ENCODE measurements at places on chromosomes 1 and 21.
A peak's percentile ranks its signal among the peaks of the same experiment; 100 is the strongest.

DNA sequence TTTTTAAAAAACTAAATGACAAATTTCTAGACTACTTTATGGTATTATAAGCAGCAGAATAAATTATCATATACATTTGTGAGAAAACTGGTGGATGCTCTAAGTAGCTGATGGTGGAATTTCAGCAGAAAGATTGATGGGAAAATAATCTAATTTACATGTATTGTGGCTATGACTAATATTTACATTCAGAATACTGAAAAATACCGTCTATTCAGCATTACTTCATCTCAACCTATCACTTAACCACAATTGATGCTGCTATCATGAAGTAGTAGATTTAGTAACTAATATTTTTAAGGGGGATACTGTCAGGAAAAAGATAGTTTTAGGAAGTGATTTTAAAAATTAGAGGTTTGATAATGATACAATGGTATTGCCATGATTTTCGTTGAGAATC, 137.9 kb downstream of the IFI44 start:
- H3K36me3 ChIP-seq, result no peaks in the 10 kb centered on the region
- no peak overlapping the region for H3K4me3 ChIP-seq
- H3K4me1 ChIP-seq, result no peaks in the 10 kb centered on the region
- H3K27me3 ChIP-seq, result no peaks in the 10 kb centered on the region
- no peak for DNase-seq
- H3K27ac ChIP-seq, result no peak overlapping the region

DNA sequence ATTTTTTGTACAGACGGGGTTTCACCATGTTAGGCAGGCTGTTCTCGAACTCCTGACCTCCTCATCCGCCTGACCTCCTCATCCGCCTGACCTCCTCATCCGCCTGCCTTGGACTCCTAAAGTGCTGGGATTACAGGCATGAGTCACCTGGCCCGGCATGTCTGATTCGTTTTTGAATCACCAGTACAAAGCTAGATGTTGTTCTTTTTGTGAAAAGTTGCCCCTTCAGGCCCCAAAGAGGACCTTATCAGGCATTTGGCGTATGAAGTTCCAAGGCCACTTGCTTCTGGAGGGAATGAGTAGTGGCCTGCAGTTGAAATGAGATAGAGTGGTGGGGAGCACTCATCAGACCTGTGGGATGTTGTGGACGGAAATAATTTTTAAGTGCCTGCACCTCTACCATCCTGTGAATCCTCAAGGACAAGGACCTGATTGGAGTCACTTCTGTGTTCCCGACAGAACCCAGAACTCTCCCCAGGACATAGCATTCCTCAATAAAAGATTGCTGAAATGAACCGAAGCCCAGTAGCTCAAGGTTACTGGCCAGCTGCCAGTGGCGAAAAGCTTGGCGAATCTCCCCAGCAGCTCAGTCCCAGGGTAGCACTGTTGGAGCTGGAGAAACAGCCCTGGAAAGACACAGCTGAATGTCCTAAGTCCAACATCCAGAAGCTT, 50.1 kb downstream of the NDUFS5 start:
- H3K36me3 ChIP-seq, result no peaks in the 10 kb centered on the region
- H3K4me1 ChIP-seq, result peaks cover 4% of the 10 kb centered on the region
- peaks cover 21% of the 10 kb centered on the region for H3K27me3 ChIP-seq
- no peak overlapping the region for H3K4me3 ChIP-seq

- no peak overlapping the region for H3K27ac ChIP-seq
- no peak overlapping the region for H3K4me3 ChIP-seq
- H3K4me1 ChIP-seq, result no peaks in the 10 kb centered on the region
- H3K36me3 ChIP-seq, result no peaks in the 10 kb centered on the region
Observed at GRCh38 chr1:170305777-170306512, 160.2 kb downstream of the NTMT2 start.

GRCh38 chr1:67815303-67816094, 17.8 kb downstream of the GNG12 start:
- no peak overlapping the region for H3K4me3 ChIP-seq
- peaks cover 89% of the 10 kb centered on the region for H3K4me1 ChIP-seq
- no peaks in the 10 kb centered on the region for H3K36me3 ChIP-seq
- H3K27ac ChIP-seq, result peak overlapping the region; percentile 89

DNA sequence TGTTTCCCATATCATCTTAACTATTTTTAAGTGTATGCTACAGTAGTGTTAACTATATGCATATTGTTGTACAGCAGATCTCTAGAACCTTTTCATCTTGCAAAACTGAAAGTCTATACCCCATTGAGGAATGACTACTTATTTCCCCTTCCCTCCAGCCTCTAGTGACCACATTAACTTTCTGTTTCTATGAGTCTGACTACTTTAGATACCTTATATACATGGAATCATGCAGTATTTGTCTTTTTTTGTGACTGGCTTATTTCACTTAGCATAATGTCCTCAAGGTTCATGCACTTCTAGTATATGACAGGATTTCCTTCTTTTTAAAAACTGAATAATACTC, 96.5 kb upstream of the BTG3 start:
- H3K4me3 ChIP-seq, result no peak overlapping the region
- no peaks in the 10 kb centered on the region for H3K27me3 ChIP-seq
- H3K36me3 ChIP-seq, result no peaks in the 10 kb centered on the region
- no peak overlapping the region for H3K27ac ChIP-seq

GRCh38 chr1:3642919-3643675, 6.8 kb downstream of the WRAP73 start:
- peaks cover 23% of the 10 kb centered on the region for H3K36me3 ChIP-seq
- DNase-seq, result no peak
- no peaks in the 10 kb centered on the region for H3K27me3 ChIP-seq
- H3K4me3 ChIP-seq, result no peak overlapping the region

GRCh38 chr1:72432645-72433267, 150.4 kb upstream of the NEGR1 start:
- no peaks in the 10 kb centered on the region for H3K27me3 ChIP-seq
- no peaks in the 10 kb centered on the region for H3K36me3 ChIP-seq
- H3K4me1 ChIP-seq, result no peaks in the 10 kb centered on the region
- H3K27ac ChIP-seq, result no peak overlapping the region
- no peak overlapping the region for H3K4me3 ChIP-seq

GRCh38 chr1:181219938-181220337, 131.4 kb downstream of the IER5 start:
- no peak overlapping the region for H3K27ac ChIP-seq
- no peak for DNase-seq
- no peaks in the 10 kb centered on the region for H3K4me1 ChIP-seq

DNA sequence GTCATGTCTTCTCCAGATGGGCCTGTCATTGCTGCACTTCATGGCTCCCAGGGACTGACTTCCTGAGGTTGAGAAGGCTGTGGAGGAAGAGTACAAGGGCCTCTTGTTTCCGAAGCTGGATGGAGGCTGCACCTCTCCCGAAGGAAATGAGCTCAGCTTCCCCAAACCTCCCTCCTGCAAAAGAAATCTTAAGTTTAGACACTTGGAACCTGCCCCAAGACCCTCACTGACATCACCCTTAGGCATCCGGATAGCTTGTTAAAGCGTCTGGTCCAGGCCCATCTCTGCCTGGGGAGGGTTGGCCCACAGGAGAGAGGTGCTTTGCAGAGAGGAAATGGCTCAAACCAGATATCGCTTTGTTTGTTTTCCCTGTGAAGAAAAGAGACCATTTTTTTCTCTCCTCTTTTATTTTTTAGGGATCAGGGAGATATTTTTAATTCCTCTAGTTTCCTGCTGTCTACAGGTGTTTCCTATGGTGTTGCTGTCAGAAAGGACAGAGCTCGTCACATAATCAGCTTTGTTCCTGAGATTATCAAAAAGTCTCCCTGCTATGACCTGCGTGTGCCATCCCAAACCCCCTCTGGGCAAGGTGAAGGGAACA, 25.0 kb downstream of the RCSD1 start:
- no peaks in the 10 kb centered on the region for H3K27me3 ChIP-seq
- DNase-seq, result no peak
- no peak overlapping the region for H3K4me3 ChIP-seq
- peaks cover 12% of the 10 kb centered on the region for H3K4me1 ChIP-seq

DNA sequence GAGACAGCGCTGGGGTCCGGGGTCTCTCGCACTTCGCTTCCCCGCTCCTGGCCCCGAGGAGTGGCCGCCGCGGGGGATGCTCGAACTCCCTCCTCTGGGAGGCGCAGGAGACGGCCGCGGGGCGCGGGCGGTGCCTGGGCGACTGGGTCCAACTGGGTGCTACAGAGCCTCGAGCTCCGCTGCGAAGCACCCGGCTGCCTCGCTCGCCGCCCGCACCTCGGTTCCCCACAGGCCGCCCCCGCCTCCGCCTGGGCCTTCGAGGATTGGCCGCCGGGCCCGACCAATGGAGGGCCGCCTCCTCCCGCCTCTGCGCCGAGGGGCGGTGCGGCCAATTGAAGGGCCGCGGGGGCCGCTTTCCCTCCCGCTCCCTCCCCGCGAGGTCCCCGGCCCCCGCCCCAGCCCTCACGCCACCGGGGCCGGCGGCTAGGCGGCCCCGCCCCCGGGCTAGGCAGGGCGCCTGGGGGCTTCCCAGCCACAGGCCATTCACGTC, at the start of gene CNN3:
Gene CNN3, minus strand, starts transcription at position 196 of the 490 bp plus-strand sequence. CDS start 216 bp downstream, outside the sequence.
- no peaks in the 10 kb centered on the region for H3K36me3 ChIP-seq
- peak within 1 kb of the TSS; percentile 89 for H3K4me3 ChIP-seq
- H3K27ac ChIP-seq, result peak within 1 kb of the TSS; percentile 98
- peak; percentile 94 for DNase-seq
- H3K27me3 ChIP-seq, result no peaks in the 10 kb centered on the region
- H3K4me1 ChIP-seq, result peaks cover 60% of the 10 kb centered on the region

GRCh38 chr1:165543532-165544438, at the start of gene LRRC52:
TSS of gene LRRC52 (plus strand) at chr1:165544000. CDS start at chr1:165544297, 297 bp downstream.
- no peaks in the 10 kb centered on the region for H3K4me1 ChIP-seq
- no peaks in the 10 kb centered on the region for H3K36me3 ChIP-seq
- no peak within 1 kb of the TSS for H3K4me3 ChIP-seq
- no peak within 1 kb of the TSS for H3K27ac ChIP-seq
- no peaks in the 10 kb centered on the region for H3K27me3 ChIP-seq
- DNase-seq, result no peak

DNA sequence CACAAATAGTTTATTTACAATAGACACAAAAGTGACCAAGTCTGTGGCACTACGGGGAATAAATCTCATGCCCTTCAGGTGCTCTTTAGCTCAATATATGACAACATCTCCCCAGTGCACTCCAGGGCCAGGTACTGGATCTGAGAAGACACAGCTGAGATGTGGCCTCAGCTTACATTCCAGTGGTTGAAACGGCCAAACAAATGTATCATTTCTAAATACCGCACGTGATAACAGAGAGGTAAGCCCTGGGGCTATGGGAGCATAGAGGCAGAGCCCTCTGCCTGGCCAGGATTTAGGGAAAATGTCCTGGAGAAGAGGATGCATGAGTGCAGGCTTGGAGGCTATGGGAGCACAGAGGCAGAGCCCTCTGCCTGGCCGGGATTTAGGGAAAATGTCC, 630.5 kb downstream of the SMYD3 start:
- no peaks in the 10 kb centered on the region for H3K4me1 ChIP-seq
- H3K4me3 ChIP-seq, result no peak overlapping the region
- no peaks in the 10 kb centered on the region for H3K27me3 ChIP-seq
- no peak for DNase-seq

DNA sequence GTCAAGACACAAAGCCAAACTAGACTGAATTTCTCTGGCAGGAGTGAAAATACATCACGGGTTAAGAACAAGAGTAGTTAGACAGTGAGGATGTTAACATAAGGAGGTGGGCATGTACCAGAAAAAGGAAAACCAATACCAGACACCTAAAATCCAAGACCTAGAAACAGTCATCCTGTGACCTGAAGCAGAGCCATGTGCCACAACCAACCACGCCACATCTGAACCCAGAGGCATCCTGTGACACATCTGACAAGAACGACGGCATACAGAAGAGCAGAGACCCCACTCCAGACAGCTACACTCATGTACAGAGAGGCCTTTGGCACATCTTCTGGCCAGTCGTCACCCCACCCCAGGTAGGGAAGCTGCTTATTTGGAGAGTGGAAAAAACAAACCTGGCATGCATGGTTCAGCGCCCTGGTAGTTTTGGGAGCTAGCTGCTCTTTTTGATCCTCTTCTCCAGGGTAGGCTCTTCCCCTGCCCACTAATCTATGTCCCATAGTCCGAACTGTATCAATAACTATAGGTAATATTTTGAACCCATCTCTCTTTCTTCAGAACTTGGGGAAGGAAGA, 72.1 kb downstream of the SLC45A1 start:
- H3K4me1 ChIP-seq, result peaks cover 46% of the 10 kb centered on the region
- H3K4me3 ChIP-seq, result no peak overlapping the region
- DNase-seq, result no peak
- H3K27ac ChIP-seq, result no peak overlapping the region
- no peaks in the 10 kb centered on the region for H3K27me3 ChIP-seq
